ENCODE measurements at places on chromosomes 6 and 20. TPM values are rescaled to one million over a fixed set of nuclear protein-coding genes. Genes with fewer than 3 reads are reported as not detected.

Gene ADNP
- polyA plus RNA-seq = 6.3 TPM

Gene KIF3B
- 2.2 TPM for polyA plus RNA-seq

Gene EDEM2
- 37.6 TPM for polyA plus RNA-seq

Gene CAGE1
- not detected for polyA plus RNA-seq

Gene CLPSL2
- polyA plus RNA-seq = not detected

Gene APOM
- polyA plus RNA-seq = 5.0 TPM

Gene PTPRK
- 3.7 TPM for polyA plus RNA-seq

Gene SIRT5
- polyA plus RNA-seq = 9.8 TPM

Gene RNF8
- 16.0 TPM for polyA plus RNA-seq

Gene SPTLC3
- 2.3 TPM for polyA plus RNA-seq

Gene WFDC5
- not detected for polyA plus RNA-seq

Gene ETV7
- polyA plus RNA-seq = not detected

Gene CTAGE9
- not detected for polyA plus RNA-seq

Gene TMX4
- polyA plus RNA-seq = 75.1 TPM

Gene RAB44
- not detected for polyA plus RNA-seq

Gene UNC5CL
- 0.07 TPM for polyA plus RNA-seq

Gene GPLD1
- 1.1 TPM for polyA plus RNA-seq

Gene VSX1
- polyA plus RNA-seq = not detected

Gene SLC35F1
- polyA plus RNA-seq = not detected

Gene MUCL3
- not detected for polyA plus RNA-seq

Gene C20orf144
- polyA plus RNA-seq = not detected

Gene HUS1B
- 0.89 TPM for polyA plus RNA-seq

Gene PLCB1
- 2.8 TPM for polyA plus RNA-seq

Gene SNPH
- polyA plus RNA-seq = 5.2 TPM

Gene HECA
- 8.5 TPM for polyA plus RNA-seq

Gene ILRUN
- polyA plus RNA-seq = 11.7 TPM

Gene LEMD2
- polyA plus RNA-seq = 24.6 TPM

Gene RNF144B
- polyA plus RNA-seq = 2.1 TPM

Gene STX11
- polyA plus RNA-seq = 8.0 TPM

Gene REM1
- polyA plus RNA-seq = not detected

Gene FAXC
- polyA plus RNA-seq = not detected

Gene SLC17A9
- 2.0 TPM for polyA plus RNA-seq

Gene MYL9
- 0.05 TPM for polyA plus RNA-seq

Gene POM121L2
- polyA plus RNA-seq = not detected

Gene ABHD16B
- 0.57 TPM for polyA plus RNA-seq

Gene TBXT
- polyA plus RNA-seq = not detected

Gene POPDC3
- not detected for polyA plus RNA-seq

Gene ELOVL2
- polyA plus RNA-seq = not detected

Gene HSPA1L
- 1.6 TPM for polyA plus RNA-seq

Gene TPBG
- polyA plus RNA-seq = not detected

Gene IP6K3
- polyA plus RNA-seq = not detected

Gene CLVS2
- polyA plus RNA-seq = not detected

Gene PANK2
- 36.8 TPM for polyA plus RNA-seq

Gene PARD6B
- polyA plus RNA-seq = 0.49 TPM

Gene TMEM14A
- 22.4 TPM for polyA plus RNA-seq

Gene CLDN20
- polyA plus RNA-seq = not detected

Measured in naive thymus-derived CD8-positive, alpha-beta T cell (primary cell).